ENCODE measurements at places on chromosomes 2 and 18.

- no peak for DNase-seq
Measured at GRCh38 chr2:170362871-170363631, 185.1 kb downstream of the MYO3B start.

- DNase-seq: no peak
Measured at GRCh38 chr2:44938287-44939105, 3.0 kb upstream of the SIX3 start.

DNA sequence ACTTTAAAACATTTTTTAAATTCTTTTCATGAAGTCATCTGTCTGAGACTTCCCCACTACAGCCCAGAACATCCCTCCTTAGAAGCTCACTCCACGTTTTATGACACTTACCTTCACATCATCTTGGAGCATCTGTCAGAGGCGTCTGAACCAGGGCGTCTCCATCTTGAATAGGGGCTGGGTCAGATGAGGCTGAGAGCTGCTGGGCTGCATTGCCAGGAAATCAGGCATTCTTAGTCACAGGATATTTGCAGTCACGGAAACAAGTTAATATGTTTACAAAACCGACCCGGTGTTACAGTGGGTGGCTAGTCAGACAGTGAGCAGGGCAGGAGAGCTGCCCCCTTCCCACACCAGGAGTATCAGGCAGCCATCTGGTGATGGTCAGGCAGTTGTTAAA, 456.5 kb downstream of the FBXO15 start:
- no peak for DNase-seq

DNA sequence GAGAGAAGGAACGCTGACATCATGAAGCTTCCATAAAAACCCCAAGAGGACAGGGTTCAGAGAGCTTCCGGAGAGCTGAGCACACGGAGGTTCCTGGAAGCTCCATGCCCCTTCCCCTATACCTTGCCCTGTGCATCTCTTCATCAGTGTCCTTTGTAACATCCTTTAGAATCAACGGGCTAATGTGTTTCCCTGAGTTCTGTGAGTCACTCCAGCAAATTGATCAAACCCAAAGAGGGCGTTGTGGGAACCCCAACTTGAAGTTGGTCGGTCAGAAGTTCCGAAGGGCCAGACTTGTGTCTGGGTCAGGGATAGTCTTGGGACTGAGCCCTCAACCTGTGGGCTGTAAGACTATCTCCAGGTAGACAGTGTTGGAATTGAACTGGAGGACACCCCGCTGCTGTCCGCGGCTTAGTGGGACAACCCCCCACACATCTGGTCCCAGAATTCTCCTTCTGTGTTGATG, 25.9 kb upstream of the GPR55 start:
- no peak for DNase-seq

DNA sequence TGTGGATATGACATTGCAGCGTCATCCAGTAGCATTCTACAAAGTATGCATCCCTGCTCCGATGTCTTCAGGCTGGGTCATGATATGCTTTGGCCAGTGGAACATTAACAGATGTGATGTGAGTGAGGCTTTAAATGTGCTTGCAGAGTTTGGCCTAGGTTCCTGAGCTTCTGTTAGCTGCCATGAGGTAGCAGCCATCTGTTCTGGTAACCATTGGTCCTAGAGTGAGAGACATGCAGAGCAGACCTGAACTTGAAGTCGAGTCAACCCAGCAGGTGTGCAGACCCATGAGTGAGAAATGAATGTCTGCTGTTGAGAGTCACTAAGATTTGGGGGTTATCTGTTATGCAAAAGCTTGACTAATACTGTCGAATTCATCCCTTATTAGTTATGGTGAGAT, 73.8 kb upstream of the NABP1 start:
- no peak for DNase-seq

- no peak for DNase-seq
Measured at GRCh38 chr2:105144152-105144940, 97.2 kb upstream of the GPR45 start.

DNA sequence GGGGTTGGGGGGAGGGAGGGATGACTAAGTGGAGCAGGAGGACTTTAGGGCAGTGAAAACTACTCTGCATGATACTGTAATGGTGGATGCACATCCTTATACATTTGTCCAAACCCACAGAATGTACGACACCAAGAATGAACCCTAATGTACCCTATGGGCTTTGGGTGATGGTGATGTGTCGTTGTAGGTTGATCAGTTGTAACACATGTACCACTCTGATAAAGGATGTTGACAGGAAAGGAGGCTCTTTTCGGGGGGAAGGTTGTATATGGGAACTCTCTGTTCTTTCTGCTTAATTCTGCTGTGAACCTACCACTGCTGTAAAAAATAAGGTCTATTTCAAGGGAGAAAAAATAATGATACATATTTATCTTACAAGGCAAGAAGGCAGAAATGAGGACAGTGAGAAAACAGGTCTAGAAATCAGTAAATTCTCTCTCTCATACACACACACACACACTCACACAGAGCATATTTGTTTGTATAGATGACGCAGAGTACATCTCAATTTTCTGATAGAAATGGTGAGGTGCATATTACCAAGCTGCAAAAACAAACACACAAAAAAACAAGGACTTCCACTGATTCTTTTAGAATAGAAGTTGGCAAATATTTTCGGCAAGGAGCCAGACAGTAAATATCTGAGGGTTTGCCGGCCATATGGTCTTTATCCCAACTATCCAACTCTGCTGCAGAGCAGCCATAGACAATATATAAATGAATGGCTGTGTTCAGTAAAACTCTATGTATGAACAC, 20.2 kb downstream of the FAM124B start:
- no peak for DNase-seq

- DNase-seq: no peak
Measured at GRCh38 chr2:168241208-168241607, 6.2 kb downstream of the STK39 start.

DNA sequence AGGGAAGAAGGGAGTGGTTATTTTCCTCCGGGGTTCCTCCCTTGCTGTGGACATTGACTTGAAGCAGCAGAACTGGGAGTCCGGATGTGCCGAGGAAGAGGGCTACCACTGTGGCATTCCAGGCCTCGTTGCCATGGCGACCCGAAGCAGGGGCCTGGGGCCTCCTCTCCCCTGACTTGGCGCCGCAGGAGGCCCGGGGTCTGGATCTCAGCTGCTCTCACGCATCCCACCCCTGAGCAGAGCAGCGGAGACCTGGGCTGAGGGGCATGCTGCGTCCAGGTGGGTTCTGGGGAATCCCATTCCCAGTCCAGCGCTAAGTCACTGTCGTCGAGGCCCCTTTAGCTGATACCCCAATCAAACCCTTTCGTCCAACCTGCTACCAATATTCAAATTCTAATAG, 100.2 kb downstream of the BCL11A start:
- no peak for DNase-seq

Data from nucleus accumbens (tissue), 56 donors.